ENCODE measurements at places on chromosomes 12 and 14.

DNA sequence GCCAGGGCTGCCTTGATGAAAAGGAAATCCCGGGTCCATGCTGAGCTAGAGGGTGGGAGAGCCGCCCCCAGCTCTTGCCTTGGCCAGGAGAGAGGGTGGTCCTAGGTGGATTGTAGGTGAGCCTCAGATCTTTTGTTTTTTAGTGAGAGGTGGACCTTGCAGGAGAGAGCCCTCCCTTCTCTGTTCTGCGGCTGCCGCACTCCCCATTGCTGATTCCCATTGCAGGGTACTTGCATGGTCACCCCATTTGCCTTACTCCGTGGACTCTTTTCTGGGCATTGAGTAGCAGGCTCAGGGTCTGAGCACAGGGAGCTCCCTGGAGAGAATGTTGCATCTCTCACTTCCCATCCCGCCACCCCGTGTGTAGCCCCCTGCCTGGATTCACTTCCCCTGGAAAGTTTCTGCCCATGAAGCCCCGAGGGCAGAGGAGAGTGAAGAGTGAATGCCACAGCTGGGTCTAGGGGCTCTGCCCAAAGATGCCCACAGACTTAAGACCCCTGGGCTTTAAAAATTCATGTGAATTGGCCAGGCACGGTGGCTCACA lies 10.2 kb downstream of the VASH1 start:
- DNase-seq = no peak

DNA sequence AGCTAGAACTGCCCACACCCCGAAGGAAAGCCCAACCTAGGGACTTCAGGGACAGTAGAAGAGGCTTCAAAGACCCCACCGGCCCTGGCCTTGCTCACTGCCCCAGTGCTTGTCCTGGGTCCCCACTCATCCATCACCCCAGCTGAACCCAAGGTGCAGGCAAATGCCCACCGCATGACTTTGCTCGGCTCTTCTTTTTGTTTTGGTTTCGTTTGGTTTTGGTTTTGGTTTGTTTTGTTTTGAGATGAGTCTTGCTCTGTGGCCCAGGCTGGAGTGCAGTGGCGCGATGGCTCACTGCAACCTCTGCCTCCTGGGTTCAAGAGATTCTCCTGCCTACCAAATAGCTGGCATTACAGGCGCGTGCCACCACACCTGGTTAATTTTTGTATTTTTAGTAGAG lies 9.0 kb downstream of the CCDC85C start:
- peak; percentile 74 for DNase-seq

DNA sequence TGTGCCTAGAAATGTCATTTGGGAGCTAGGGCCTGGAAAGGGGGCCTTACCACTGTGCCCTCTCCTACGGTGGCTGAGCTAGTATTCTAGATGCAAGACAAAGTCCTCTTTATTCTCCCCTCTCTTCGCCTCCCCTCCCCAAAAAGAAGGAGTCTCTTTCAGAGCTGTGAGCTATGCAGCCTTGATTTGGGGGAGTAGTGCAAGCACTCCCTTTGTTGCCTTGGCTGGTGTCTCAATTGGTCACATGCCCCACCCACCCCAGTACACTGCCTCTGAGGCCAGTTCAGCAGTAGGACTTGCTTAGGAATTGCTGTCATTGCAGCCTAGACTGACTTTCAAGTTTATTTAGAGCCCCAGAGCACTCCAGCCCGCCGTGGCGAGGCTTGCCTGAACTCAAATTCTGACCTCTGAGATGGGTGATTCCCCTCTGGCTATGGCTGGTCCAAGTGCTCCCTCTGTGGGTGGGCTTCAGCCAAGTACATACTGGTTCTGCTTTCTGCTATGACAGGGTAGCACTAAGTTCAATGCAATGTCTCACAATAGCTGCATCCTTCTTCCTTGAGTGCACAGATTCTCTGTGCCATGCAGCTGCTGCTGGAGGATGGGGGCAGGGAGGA lies 37.0 kb upstream of the FBXO33 start:
- peak; percentile 47 for DNase-seq

- DNase-seq = no peak
Observed at GRCh38 chr12:127667131-127667685, 599.8 kb upstream of the TMEM132C start.

DNA sequence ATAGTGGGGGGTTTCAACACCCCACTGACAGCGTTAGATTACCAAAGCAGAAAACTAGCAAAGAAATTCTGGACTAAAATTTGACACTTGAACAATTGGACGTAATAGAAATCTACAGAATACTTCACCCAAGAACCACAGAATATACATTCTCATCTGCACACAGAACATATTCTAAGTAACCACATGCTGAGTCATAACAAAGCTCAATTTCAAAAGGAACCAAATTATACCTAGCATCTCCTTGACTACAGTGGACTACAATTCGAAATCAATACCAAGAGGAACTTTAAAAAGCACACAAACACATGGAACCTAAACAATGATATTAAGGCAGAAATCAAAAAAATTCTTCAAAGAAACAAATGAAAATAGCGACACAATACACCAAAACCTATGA lies 871.6 kb upstream of the MDGA2 start:
- no peak for DNase-seq

DNA sequence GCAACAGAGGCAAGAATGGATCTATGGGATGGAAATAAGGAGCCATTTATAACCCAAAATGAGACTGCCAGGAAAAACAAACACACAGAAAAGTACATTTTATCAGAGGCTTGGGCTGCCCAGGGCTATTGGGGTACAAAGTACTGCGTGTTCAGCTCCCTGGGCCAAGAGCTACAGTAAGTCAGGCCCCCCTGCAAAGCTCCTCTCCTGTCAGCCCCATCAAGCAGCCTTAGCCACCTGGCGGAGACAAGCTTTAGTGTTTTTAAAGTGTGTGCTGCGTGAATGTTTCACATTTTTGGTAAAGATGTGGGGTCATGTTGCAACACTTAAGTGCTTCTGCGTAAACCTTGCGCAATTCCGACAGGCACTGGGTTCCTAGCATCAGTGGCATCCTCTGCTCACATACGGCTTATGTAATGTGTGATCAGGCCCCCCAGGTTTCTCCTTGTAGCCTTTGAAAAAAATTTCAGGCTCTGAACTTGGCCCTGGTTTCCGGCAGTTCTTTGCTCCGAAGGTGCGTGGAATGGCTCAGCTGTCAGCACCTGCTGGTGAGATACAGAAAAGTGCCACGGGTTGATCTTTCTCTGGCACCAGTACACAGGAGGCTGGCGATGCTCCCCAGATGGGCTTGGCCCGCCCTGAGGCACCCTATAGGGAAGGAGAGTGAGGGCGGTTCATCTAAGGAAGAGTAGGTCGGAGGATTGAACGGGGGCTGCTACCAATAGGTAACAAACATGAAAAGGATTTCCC lies 198.7 kb upstream of the EEA1 start:
- DNase-seq = no peak

DNA sequence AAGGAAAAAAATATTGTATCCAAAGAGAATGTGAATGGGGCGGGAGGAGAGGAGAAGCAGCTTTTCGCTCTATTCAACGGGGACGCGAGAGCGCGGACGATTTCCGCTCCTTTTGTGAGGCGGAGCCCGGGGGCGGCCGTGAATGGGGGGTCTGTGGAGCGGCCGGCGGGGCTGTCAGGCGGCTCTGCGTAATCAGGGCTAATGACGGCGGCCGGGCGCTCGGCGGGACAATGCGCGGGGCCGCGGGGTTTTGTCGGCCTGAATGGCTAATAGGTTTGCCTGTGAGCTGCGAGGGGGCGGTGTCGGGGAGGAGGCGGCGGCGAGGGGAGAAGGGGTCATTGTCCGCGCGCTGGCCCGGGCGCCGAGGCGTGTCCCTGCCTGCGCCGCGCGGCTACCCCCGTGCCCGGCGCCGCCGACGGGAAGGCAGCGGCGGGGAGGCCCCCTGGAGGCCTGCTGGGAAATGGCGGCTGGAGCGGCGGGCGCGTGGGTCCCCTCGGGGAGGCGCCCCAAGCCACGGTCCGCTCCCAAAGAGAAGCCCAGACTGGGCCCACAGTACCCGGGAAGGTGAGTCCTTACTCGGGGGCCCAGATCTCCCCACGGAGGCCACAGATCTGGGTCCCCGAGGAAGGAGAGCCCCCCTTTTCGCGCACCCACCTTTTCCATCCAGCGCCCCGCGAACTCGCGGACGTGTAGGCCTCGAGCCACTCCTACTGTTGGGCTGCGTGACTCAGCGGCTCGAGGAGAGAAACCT lies 6.0 kb downstream of the SIX6 start:
- DNase-seq = no peak

DNA sequence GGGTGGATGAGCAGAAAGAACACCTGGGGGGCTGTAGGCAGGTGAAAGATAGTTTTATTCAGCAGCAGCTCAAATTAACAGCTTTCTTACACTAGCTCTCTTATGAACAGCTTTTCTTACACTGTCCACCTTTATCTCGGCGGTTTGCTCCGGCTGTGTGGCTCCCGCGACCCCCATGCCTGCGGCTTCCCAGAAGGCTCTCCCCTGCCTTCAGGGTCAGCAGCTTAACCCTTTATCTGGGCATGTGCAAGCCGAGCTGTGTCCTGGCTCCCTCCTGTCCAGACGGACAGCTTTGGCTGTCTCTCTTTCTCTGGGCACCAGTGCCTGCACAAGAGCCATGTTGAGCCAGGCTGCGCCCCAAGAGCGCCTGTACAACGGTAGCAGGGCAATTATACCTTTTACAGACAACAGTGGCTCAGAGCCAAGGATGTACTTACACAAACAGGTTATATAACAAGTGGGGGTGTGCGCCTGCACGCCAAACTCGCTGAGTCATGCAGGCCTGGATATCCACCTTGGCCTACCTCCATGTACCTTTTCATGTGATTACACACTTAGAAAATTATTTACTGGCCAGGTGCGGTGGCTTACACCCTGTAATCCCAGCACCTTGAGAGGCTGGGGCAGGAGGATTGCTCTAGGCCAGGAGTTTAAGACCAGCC lies 28.5 kb upstream of the KLHL42 start:
- DNase-seq = no peak

DNA sequence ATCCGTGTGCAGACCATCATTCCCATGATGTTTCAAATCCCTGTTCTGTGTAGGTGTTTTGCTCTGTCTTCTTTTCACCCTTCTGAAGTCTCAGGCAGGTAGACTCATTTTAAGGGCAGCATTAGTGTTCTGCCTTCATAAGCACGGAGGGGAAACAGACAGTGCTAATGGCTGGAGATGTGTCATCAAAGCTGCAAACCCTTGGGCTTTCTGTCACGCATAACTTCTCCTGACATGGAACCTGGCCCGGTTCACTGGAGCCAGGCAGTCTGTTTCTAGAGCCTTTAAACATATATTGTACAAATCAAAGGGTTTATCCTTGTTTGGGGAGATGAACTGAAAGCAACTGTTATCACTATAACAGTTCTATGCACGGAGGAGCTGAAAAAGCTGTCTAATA lies 141.4 kb downstream of the TMEM132D start:
- no peak for DNase-seq

GRCh38 chr12:95908573-95908972 lies 33.8 kb downstream of the CCDC38 start:
- DNase-seq = no peak

DNA sequence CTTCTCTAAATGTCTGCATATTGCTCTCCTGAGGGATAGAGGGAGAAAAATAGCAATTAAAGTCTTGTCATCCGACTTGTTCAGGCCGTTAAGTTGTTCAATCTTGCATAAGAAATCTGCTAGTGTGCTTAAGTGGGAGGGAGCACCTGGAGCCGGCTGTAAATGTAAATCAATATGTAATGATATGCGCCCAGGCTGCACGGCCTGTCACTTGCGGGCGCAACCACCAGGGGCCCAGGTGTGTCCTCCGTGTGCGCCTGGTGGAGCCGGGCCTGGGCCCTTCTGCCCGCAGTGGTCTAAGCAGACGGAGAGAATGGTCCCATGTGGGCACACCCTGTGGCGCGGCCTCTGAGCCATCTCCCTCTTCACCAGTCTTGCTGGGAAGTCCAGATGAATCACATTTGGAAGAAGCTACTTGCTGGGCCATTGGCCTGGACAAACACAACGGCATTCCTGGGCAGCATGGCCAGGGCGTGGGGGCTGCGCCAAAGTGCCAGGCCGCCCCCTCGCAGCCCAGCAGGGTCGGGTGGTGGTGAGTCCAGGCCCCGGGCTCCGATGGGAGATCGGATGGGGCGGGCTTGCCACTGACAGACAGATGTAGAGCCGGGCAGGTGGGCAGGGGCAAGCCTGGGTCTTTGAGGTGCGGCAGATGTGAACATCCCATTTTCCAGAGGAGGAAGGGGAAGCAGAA lies 193.3 kb upstream of the C14orf180 start:
- DNase-seq = no peak

- no peak for DNase-seq
Observed at GRCh38 chr12:106831699-106832098, 57.2 kb downstream of the RIC8B start.

GRCh38 chr12:109998241-109998903 lies 858 bp upstream of the ANKRD13A start:
- DNase-seq = no peak

DNA sequence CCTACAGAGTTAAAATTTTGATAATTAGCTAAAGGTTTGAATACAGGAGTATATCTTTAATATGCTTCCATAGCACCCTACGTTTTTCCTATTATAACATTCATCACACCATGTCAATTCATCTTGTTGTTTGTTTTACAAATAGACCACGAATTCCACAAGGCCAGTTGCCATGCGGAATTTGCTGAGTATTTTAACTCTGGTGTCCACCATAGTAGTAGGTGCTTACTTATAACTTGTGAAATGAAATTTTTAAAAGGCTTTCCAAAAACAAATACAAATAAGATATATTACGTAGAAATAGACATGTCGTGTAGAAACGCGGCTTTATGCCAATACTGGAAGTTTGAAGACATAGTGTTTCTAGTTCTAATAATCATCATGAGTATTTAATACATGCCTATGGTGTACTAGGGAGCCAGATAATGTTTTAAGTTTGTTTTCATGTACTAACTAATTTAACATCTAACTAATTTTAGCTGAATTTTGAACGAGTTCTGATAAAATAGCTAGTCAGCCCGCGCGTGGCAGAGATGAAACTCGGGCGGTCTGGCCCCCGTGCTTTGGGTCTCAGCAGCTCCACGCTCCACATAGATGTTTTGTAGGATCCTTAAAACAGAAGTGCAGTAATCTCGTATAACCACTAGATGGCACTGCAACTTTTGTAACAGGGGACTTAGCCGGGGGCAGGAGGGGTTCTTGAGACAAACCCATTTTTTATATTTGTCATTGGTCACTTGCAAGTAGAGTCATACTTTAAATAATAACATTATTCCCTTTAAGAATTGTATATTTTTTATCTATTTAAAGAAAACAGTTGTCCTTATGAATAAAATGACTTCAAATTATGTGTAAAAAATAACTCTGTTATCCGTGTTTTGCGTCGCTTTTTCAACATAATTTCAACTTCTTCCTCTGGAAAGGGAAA lies 10.2 kb downstream of the CD69 start:
- DNase-seq = peak; percentile 84

DNA sequence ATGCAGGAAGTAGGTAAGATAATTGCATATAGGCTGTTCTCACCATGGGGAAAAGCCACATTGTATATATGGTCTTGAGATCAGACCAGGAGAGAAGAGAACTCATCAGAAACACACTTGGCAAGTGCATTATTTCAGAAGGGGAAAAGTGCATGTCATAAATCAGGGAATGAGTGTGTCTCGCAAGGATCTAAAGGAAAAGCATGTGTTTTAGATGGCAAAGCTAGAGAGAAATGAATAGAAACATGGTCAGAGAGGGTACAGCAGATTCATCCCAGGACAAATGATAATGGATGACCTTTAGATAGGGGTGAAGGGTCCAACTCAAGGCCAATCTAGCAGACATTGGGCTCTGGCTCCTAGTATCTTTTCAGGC lies 230.2 kb upstream of the NAV3 start:
- no peak for DNase-seq

- DNase-seq = no peak
Observed at GRCh38 chr12:63206494-63206893, 55.5 kb upstream of the AVPR1A start.
